ENCODE measurements at places on chromosomes 6 and 20.

DNA sequence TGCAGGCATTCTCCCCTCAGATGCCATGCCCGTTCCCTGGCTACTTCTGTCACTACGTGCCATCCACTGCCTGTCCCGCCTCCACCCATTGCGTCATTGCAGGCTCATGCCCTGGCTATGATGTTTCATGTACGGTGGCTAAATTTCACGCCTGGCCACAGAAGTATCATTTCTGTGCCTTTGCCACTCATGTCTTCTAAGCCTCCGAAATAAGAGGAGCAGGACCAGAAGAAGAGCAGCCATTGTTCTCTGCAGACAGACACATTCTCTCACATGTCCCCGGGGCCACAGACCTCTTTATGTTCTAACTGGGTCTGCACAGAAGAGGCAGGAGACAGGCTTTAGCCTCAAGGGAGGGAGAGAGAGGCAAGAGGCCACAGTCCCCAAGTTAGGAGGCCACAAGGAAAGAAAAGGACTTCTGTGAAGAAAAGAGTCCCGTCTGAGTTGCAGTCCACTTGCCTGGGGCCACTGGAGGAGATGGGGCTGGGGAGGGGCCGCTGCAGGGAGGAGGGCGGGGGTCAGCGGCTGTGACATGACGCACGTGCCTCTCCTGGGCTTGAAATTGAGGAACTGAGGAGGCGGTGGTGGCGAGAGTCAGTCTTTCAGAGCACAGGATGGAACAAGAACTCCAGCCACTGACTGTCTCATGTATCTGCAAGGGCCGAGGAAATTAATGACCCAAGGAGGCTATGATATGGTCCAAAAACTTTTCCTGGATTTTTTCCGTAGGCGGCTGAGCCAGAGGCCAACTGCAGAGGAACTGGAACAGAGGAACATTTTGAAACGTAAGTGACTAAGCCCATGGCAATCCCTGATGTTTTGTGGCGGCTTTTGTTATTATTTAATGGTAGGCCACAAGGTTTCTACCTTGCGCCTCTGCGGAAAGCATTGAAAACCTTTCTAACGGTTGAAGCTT, 55.9 kb downstream of the TBC1D7 start:
- no peak for DNase-seq

DNA sequence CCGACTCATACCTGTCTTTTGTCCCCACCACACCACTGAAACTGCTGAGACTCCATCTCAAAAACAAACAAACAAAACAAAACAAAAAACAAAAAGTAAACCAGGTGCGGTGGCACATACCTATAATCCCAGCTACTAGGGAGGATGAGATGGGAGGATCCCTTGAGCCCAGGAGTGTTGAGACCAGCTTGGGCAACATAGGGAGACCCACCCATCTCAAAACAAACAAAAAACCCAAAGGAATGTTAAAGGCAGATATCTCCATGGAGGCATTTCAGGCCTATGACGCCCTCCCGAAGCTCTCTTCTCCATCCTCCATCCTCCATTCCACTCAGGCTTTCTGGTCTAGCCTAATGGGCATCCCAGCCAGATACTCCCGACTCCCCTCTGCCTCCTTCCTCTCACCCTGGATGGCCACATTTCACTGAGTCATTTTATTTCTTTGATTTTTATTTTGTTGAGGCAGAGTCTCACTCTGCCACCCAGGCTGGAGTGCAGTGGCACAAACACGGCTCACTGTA, 3.2 kb upstream of the SLC4A11 start:
- DNase-seq = no peak

GRCh38 chr6:16174416-16175078, 45.7 kb downstream of the MYLIP start:
- no peak for DNase-seq

GRCh38 chr6:158457131-158457530, 102.8 kb upstream of the TMEM181 start:
- no peak for DNase-seq

GRCh38 chr20:1721687-1722512, 64.3 kb upstream of the SIRPG start:
- DNase-seq = no peak

DNA sequence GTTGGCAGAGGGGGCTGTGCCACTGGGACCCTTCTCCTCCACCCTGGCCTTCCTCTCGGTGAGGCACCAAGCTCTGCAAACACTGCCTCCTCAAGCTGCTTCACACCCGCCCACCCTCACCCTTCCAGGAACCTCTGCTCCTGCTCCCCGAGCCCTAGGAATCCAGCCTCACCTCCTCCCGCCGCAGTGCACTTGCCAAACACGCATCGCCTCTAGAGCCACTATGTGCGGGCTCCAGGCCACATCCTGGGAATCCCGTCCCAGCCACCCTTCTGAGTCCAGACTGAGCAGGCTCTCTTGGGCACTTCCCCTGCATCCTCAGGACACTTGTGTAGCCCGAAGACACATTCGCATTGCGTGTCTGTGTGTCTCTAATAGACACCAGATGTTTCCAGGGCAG, 18.5 kb downstream of the PSMG4 start:
- no peak for DNase-seq

DNA sequence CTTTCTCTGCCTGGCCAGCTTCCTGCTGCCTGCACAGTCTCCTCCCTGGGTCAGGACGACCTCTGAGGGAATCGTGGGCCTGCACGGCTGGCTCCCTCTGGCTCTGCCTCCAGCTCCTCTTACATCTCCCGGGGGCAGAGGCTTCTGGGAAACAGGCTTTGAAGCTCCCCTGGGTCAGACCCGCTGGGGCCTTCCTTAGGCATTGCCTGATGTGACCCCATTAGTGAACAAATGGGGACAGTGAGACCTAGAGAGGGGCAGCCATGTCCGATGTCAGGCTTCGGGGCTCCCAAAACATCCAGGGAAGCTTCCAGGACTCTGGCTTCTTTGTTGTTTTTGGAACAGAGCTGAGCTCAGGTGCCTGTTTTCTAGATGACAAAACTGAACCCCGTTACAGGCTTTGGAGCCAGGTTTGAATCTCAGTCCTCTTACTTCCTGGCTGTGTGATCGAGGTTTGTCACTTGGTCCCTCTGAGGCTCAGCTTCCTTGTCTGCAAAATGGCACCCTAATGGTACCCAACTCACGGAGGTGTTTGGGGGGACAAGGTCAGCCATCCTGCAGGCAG, 94.3 kb downstream of the CEBPB start:
- no peak for DNase-seq

- DNase-seq = no peak
Measured at GRCh38 chr6:24565196-24565595, 70.4 kb downstream of the ALDH5A1 start.

All from BJ (cell line).